ENCODE measurements at places on chromosomes 2 and 18.
A peak's percentile ranks its signal among the peaks of the same experiment; 100 is the strongest.

GRCh38 chr2:33975498-33975897 lies 376.4 kb upstream of the FAM98A start:
- no peak for DNase-seq

DNA sequence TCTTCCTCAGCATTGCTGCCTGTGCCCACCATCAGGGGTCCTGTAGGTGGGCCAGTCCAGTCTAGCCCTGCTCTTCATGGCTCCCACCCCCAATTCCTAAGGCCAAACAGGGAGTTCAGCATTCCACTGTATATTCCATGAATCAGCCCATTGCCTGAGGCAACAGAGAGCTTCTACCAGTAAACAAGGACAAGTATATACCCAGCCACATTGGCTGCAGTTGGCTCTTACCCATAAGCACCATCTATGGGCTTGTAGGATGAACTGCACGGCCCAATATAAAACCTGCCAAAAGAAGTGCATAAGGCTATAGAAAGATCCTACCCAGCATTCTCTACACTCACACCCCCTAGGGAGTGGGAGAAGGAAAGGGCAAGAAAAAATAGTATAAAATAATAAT lies 95.1 kb upstream of the SALL3 start:
- DNase-seq, result no peak

GRCh38 chr2:227908266-227909054 lies 37.0 kb downstream of the DAW1 start:
- no peak for DNase-seq

- no peak for DNase-seq
These were observed 188.9 kb downstream of the MYO1B start for GRCh38 chr2:191434072-191434471.

GRCh38 chr2:119732601-119733164 lies 27.0 kb upstream of the PTPN4 start:
- no peak for DNase-seq

GRCh38 chr2:241701149-241701398 lies 765 bp upstream of the ING5 start:
- no peak for DNase-seq

GRCh38 chr2:86015006-86015405 lies 90.7 kb downstream of the POLR1A start:
- DNase-seq, result no peak

DNA sequence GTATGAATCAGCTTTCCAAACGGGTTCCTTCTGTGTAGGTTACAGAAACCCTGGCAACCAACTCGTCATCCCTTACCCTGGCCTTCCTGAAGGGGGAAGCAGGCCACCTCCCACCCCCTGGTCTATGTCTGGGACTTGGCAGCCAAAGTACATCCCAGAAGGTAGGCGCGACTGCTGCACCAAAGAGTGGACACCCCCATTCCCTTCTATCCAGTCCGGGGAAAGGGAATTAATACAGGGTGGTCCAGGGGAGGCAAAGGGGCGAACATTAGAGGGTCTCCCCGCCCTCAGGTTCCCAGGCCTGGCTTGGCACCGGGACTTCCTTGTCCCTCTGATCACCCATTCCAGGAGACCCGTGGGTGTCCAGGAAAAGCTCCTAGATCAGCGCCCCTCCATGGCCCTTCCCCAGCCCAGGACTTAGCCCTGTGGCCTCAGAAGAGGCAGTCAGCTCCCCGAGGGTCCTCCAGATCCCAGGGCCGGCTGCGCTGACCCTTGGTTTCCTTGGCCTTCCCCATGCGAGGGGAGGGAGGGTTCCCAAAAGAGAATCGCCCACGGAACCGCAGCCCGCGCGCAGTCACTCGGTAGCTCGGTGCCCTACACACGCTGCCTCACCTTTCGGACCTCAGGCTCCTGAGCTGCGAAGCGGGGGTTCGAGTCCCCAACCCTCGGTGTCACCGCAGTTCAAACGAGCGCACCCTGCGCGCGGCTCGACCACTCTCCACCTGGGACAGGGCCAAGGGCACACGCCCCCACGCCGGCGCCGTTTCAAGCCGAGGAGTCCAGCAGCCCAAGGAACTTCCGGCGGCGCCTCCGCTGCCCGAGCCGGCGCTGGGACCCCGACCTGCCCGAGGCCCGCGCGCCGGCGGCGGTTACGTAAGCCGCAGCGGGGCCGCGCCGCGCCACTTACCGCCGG lies at the start of gene PER2:
Gene PER2, minus strand, starts transcription at position 874 of the 913 bp plus-strand sequence. CDS start 10,674 bp downstream, outside the sequence.
- DNase-seq, result peak; percentile 32

DNA sequence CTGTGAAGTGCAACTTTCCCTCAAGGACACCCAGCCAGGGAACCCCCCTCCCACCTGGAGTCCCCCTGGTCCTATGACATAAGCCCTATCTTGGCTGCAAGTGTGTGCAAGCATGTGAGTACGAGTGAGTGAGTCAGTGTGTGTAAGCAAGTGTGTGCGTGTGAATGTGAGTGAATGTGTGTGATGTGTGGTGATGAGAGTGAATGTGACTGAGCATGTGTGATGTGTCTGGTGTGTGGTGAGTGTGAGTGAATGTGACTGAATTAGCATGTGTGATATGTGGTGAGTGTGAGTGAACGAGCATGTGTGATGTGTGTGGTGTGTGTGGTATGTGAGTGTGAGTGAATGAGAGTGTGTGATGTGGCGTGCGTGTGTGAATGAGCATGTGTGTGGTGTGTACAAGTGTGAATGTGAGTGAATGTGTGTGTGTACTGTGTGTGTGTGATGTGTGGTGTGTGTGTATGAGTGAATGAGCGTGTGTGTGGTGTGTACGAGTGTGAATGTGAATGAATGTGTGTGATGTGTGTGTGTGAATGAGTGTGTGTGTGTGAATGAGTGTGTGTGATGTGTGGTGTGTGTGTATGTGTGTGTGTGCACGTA lies 68.8 kb upstream of the SMAD7 start:
- DNase-seq, result no peak

DNA sequence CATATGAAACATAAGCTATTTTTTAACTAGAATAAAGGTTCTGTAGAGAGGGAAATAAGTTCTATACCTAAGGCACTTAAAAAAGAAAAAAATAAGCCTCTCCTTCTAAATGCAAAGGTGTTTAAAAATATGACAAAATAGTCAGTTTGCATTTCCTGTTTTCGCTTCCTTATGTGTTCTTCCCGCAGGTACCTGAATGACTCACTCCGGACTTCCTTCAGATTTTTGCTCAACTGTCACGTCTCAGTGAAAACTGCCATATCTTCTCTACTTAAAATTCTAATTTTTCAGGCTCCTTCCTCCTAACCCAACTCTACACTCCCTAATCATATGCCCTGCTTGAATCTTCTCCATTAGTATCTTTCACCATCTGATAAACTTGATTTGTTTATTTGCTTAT lies 1333.1 kb downstream of the LRP1B start:
- no peak for DNase-seq

DNA sequence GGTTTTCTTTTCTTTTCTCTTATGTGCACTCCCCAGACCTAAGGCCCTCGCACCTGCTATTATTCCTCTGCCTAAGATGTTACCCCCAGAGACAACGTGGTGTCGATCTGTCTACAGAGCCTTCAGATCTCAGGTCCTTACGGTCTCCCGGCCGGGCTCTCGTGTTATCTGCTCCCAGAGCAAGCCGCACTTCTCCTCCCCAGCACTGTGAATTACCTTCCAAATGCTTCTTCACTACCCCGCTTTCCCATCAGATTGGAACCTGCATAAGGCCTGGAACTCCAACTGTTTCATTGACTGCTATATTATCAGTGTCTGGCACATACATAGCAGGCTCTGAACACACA lies 71.2 kb upstream of the ODC1 start:
- no peak for DNase-seq

GRCh38 chr18:13300029-13300428 lies 81.5 kb downstream of the LDLRAD4 start:
- DNase-seq, result no peak

- peak; percentile 73 for DNase-seq
These were observed 261.0 kb upstream of the CXCR4 start for GRCh38 chr2:136378712-136379595.

DNA sequence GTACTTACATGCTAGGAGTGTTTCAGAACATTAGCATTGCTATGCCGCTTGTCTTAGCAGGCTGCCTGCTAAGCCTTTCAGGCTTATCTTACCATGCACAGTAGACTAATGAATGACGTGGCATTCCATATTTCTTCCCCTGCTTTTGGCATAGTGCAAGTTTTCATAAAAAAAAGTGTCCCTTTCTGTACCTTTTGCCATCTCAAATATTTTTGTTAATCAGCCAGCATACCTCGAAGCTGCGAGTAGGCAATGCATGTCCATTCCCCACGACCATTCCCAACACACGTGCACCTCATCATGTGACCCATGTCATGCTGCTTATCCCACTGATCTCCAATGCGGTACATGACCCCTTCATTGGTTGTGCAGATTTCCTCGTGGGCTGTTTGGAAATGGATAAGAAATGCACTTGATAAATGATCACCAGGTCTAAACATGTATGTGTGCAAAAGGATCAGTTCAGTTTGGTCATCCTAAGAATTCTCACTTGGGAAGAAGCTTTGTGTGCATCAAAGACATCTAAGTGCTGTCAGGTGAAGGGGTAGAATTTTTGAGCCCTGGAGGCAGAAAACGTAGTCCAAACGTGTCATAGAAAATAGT lies 13.9 kb downstream of the FN1 start:
- DNase-seq, result no peak

DNA sequence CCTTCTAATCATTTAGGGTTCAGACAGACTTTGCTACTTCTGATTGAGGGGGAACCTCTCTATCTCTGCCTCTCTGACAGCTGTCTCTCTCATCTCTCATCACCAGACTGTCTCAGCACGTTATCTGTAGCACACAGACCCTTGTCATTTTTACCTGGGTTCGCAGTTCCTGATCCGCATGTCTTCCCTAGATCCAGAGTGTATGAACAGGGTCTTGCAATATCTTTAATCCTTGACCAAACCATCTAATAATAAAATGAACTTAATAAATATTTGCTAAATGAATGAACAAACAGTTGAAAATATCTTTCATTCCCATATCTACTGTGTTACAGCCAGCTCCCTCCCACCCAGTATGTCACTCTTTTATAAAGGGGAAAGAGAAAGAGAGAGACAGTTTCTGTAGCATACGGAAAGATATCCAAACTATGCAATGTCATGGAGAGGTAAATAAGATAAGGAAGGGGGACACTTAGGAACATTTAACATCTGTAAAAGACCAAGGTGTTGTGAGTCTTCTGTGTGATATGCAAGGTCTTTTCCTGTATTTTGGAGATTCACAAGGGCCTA lies 507.6 kb downstream of the SUCLG1 start:
- DNase-seq, result no peak

DNA sequence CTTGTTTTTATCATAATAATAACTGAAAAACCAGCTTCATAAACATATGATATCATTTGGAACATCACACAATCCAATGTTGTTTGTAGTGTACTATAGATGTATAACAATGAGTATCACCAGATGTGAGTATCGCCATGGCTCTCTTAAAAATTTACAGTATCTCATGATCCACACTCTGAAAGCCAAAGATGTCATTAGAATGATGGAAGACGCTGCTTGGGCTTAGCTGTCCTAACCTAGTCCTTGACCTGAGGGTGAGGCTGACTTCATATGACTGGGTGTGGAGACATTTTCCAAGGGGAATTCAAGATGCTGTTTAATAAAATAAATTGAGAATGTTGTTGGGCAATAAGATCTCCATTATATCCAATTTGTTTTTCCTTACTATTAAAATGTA lies 242.6 kb downstream of the RIT2 start:
- DNase-seq, result no peak

DNA sequence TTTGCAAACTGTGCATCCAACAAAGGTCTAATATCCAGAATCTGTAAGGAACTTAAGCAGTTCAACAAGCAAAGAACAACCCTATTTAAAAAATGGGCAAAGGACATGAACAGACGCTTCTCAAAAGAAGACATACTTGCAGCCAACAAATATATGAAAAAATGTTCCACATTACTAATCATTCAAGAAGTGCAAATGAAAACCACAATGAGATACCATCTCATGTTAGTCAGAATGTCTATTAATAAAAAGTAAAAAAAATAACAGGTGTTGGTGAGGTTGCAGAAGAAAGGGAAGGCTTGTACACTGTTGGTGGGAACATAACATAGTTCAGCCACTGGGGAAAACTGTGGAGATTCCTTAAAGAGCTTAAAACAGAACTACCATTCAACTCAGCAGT lies 126.2 kb downstream of the NAT8 start:
- no peak for DNase-seq

DNA sequence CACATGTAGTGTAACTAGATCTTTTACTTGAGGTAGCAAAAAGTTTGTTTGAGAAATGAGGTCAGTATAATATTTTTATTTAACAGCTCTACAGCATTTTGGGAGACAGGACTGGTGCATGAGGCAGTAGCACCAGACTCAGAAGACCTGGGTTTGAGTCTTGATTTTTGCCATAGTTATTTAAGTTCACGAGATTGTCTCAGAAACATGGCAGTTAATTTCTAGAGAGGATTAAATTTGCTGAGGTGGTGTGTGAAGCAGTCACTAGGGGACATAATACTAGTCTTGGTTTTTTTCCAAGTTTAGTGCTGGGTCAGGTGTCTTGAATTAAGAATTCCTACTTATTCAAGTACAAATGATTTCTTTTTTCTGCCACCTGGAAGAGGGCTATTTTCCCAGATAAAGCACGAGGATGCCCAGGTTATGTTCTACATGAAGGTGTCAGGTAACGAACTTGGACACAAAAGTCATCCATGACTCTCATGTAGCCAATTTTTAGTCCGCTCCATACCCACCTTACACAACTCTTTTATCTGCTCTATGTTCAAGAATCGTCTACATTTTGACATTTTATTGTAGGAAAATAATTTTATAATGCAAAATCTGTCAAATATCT lies 1.4 kb downstream of the MARCHF7 start:
- no peak for DNase-seq

DNA sequence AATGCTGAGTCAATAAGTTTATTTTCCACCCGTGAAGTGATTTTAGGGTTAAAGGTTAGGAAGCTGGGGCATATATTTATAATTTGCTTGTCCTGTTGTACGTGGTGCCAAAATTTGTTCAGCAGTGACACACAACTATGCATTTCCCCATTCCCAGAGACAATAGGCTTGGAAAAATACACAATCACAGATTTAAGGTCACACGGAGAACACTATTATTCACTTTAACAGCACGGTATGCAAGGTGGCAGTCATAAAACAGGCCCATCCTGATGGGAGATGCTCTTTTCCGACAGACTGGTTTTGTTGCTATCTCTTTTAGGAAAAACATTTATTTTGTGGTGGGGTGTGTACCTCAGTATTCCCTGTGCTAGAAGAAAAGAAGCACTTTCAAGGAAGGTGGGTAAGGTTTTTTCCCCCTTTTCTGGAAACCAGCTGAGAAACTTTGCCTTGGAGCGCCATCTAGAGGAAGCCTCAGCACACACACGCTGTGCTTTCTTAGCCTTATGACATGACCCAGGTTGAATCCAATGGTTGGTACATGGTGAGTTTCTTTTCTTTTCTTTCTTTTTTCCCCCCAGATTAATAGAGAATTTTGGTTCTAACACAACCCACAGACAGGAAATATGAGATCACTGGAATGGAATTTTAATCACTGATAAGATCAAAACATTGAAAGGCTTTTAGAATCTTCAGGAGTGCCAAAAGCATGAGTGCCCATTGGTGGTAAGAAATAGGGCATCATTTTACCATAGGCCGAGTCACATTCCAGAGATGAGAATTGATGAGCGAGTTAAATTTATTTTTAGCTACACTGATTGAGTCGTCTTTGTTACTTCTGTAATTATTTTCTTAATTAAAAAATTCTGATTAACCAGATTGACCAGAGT lies 332.1 kb downstream of the AGPS start:
- DNase-seq, result peak; percentile 8

- DNase-seq, result no peak
These were observed 68.7 kb upstream of the RBM44 start for GRCh38 chr2:237729681-237730475.

GRCh38 chr2:85062565-85062964 lies 70.6 kb upstream of the TCF7L1 start:
- DNase-seq, result no peak

- DNase-seq, result no peak
These were observed 124.7 kb upstream of the SERPINE2 start for GRCh38 chr2:224163566-224164307.

All from effector CD4-positive, alpha-beta T cell (primary cell).